ENCODE measurements at places on chromosomes 7 and 10.
A peak's percentile ranks its signal among the peaks of the same experiment; 100 is the strongest.

DNA sequence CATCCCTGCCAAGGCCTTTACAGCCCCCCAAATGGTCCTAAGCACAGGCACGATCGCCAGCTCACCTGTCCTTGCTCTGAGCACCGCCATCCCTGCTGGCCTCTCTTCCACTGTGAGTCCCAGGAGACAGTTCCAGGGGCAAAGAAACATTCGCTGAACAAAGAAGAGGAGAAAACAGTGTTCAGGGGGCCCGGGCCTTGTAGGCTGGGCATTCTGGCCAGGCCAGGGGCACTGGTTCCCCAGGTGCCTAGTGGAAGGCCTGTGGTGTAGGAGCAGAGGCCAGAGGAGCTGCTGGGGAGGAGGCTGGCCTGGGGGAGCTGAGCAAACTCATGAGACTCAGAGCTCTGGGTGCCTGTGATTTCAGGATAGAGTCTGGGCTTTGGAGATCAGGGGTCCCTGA, 22.6 kb downstream of the AQP1 start:
- DNase-seq, result no peak

DNA sequence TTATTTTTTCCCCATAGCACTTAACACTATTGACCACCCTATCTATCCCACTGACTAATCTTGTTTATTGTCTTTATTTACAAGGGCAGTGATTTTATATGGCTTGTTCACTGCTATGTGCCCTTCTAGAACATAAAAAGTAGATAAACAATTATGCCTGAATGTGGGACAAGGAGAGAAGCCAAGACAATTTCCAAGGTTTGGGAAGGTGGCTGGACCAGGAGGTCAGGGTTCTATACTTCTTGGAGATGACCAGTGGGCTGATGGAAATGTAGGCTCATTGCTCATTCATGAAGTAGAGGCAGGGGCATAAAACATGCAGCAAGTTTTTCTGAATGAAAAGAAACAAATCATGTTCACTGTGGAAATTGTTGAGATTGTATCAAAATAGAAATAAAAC, 11.5 kb downstream of the IGFBP3 start:
- no peak for DNase-seq

- no peak for DNase-seq
Measured at GRCh38 chr10:128087884-128088709, 38.1 kb downstream of the MKI67 start.

DNA sequence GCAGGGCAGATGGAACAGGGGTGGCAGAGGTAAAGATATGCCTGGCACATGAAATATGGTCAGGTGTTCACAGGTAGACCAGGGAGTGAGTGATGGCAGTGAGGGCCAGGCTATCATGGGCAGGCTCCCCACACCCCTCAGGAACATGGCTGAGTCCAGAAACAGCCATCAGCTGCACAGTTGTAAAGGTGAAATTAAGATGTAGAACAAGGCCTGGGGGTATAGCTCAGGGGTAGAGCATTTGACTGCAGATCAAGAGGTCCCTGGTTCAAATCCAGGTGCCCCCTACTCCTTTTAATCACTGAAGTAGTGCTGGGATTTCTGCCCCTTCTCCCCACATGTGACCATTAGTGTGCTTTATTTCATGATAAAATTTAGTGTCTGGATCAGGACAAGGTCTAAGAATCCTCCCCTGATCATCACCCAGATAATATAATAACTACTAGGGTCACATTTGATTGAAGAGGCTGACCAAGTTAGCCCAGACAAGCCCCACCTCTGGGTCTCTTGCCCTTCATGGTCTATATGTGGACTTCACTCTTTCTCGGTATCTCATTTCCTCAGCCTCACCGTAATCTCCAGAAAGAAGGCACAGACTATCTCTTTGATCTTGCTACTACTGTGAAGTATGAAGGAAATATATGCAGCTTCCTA, 69.0 kb downstream of the ZNF783 start:
- DNase-seq, result no peak

GRCh38 chr10:74643596-74643975, 182.8 kb upstream of the KAT6B start:
- DNase-seq, result peak; percentile 5

DNA sequence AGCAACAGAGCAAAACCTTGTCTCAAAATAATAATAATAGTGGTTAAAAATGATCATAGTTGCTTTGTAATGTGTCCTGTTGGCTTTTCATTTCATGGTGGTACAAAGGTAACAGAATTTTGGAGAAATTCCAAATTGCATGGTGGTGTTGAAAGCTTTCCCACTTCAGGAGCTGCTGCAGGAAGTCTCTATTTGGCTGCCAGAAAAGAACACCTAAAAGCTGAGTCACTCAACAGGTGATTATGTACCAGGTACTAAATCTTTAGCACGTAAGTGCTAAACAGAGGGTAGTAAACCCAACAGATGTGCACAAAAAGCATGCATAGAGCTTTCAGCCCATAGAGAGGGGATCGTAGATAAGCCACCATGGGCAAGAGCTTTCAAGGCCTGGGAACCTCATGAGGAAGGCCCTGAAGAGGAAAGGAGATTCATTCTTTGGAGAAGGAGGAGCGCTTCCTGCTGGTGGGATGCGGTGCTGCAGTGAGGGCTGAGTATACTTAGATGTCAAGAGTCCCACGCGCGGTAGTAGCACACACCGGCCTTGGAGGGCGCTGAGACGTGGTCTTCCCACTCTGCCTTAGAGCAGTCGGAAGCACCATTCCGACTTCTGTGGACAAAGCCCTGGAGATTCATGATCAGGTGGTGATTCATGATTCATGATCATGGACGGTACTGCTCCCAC, 118.7 kb downstream of the RALA start:
- DNase-seq, result peak; percentile 48

DNA sequence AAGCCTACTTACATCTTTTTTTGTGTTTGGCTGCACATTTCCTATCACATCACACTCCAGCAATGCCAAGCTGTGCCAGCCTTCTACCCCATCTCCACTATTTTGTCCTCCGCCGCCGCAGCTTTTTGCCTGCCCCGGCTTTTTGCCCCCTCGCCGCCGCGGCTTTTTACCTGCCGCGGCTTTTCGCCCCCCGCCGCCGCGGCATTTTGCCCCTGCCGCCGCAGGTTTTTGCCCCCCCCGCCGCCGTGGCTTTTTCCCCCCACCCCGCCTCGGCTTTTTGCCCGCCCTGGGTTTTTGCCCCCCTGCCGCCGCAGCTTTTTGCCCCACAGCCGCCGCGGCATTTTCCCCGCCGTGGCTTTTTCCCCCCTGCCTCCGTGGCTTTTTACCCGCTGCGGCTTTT, 506.0 kb downstream of the ZNF37A start:
- no peak for DNase-seq

DNA sequence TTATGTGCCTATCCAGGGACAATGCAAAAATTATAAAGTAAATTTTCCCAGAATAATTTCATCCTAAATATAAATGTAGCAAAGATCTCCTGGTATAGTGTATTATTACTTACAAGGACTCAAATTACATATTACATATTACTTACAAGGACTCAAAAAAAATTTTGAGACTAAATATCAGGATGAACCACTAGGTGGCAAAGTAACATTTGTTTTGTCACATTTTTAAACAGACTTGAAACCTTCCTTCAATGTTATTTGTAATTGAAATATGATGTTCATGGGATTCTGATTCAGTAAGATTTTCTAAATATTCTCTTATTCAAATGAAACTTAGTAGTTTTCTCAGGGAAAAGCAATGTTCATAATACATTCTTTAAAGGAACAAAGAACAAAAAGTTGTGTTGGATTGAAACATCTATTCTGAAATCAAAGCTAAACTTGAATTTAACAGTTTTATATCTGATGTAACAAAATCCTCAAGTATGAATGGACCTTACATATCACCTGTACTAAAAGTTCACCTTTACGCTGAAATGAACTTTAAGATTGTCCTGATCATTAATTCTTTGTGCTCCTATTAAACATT, 74.3 kb upstream of the GNAI1 start:
- peak; percentile 65 for DNase-seq

DNA sequence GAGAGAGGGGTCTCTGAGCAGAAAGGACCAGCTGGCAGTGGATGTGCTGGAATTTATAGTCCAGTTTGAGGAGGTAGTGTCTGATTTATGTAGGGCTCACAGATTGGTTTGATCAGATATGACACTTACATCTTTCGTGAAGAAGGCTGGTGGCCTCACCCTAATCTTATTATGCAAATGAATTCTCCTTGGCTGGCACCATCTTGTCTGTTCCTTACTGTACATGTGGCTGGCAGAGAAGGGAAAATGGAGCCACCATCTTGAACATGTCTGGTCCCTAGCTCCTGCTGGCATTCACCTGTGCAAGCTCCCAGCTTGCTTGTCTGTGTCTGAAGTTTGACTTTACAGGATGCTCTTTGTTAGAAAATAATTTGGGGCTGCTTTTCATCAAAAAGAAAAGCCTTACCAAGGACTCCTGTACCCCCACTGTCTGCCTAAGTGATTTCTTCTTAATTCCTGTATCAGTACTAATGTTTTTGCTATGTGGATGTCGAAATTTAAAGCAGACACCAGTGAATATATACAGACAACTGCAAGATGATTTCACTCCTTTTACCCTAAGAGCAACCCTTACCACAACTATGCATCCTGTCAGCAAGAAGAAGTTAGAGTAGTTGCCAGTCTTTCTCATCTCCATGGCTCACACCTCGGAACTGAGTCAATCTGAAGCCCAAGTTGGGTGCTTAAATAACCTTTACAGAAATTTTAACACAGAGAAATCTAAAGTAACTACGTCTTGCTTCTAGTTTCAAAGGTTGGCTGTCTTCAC, 322.0 kb upstream of the SEMA3D start:
- no peak for DNase-seq

DNA sequence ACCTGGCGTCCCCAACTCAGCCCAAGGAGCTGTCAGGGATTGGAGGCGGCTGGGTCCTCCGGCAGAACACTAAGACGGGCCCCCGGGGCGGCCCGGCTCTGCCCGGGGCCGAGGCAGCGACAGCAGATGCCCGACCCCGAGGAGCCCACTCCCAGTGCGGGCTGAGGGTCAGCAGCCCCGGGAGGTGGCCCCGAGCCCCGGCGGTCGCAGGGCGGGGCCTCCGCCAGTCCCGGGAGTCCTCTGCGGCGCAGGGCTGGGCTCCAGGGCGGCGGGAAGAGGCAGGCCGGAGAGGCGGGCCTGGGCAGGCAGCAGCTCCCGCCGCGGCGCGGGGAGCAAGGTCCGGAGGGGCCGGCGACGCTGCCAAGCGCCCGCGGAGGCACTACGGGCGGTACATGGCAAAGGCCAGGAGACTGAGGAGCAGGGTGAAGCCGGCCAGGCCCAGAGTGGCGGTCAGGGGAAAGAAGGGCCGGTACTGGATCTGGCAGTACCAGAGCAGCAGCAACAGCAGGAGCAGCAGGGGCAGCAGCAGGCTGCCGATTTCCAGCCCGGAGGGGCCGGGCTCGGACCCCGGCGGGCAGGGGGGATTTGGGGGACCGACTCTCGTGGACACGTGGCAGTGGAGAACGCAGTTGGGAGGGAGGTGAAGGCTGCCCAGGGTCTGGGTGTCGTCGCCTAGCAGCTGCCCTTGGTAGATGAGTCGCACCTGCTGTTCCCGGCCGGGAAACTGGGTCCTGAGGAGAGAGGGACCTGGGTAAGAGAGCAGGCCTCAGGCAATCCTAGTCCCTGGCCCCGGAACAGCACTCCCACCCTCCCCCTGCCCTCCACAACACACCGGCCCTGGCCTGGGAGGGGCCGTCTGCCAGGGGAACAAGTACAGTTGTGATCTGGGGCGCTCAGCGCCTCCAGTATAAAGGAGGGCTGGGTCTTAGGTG, 827 bp upstream of the FASTK start:
- DNase-seq, result peak; percentile 34

DNA sequence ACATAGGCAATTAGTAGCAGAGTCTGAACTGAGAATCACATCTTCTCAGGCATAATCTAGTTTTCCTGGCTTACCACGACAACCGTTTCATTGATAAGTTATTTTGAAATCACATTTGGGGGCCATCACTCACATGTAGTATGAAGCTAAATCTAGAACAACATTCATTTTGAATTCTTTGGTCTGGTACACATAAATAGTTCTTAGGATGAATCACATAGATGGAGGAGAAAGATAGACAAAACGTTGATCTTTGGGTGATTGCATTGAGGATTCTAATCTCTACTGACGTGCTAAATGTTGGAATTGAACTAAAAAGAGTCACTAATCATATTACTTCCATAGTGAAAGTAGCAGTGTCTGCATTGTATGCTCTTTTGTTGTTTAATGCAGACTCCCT, 1022.6 kb downstream of the LRMDA start:
- DNase-seq, result no peak

DNA sequence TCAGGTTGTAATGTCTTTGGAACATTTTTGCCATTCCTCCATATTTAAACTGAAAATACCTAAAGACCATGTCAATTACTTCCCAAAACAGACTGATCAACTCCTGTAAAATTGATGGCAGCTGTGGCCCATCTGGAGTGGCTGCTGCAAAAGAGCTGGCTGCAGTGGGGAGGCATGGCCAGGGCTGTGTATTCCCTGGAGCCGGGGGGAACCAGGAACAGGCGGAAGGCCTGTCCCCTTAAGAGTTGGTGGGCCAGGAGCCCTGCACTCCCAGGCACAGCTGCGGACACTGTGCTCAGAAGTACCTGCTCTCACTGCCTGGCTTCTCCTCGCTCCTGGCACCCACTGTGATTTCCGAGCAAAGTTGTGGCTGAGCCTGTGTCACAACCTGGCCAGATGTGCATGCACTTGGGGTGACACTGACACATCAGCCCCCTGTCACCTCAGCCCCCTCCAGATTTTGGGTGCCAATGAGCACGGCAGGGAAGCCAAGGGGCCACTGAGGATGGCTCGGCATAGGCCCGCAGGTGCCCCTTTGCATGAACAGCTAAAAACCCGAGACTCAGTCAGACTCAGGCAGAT, 116.1 kb downstream of the DGKB start:
- DNase-seq, result no peak

- DNase-seq, result peak; percentile 88
Measured at GRCh38 chr7:5429857-5430611, 6.4 kb upstream of the TNRC18 start.

DNA sequence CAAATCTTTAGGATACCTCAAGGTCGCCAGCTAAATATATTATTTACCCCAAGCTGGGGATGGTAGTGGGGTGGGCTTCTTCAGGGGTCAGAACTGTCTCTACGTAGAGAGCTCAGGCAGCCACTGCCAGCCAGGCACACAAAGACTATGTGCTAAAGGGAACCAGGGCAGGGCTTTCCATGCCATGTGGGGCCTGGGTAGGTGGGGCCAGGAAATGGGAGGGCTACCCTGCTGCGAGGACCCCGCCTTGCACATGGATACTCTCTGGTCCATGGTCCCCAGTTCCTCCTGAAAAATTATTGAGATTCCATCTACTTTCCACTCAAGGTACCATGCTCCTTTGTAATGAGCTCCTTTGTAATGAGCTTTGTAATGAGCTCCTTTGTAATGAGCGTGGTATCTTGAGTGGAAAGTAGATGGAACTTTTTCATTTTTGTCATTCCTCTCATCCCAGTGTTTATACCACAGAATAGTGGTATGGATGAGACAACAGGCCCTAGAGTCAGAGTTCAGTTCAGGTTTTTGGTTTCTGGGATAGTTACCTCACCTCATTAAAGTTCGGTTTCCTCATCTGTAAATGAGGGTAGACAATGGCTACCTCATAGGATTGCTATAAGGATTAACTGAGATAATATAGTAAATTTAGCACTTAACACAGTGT, 5.8 kb downstream of the SYNPO2L start:
- DNase-seq, result no peak
